ENCODE measurements at places on chromosomes 11 and 22.

GRCh38 chr22:39958009-39958711, 2.0 kb upstream of the TMA7B start:
- no peak for DNase-seq

GRCh38 chr11:17606233-17607082, 59.4 kb downstream of the OTOG start:
- no peak for DNase-seq

DNA sequence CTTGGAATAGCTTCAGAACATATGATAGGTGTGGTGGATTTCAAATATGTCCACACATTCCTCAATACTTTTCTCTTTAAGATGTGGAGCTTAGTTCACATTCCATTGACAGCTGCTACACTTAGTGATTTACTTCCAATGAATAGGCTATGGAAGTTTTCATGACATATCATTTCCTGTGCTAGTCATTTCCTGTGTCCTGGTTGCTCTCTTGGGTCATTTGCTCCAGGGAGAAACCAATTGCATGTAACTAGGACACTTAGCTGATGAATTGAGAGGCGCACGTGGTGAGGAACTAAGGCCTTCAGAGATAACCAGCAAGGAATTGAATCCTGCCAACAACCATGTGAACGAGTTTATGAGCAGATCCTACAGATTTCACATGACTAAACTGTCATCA, 120.9 kb downstream of the SLC17A6 start:
- peak; percentile 94 for DNase-seq

DNA sequence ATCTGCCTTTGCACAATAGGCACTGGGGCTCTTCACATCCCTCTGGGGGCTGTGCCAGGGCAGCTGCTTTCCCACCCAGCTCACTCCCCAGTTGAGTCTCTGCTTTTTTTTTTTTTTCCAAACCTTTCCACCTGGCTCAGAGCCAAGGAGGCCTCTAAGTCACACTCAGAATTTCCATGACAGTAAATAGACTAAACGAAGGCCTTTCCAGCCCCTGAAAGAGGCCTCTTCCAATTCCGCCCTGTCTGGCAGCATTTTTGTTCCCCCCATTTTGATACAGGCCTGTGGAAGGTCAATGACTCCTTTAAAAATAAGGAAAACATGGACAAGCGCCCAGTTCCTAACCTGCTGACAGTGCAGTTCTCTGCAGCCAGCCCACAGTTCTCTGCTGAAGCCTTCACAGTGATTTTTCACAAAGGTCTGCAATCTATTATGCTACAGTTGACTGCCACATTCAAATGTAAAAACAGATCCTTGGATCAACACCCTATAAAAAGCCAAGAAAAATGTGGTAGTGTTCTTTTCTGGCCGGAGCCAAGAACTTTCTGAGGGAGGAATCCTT, 107.5 kb upstream of the SESN3 start:
- peak; percentile 89 for DNase-seq

DNA sequence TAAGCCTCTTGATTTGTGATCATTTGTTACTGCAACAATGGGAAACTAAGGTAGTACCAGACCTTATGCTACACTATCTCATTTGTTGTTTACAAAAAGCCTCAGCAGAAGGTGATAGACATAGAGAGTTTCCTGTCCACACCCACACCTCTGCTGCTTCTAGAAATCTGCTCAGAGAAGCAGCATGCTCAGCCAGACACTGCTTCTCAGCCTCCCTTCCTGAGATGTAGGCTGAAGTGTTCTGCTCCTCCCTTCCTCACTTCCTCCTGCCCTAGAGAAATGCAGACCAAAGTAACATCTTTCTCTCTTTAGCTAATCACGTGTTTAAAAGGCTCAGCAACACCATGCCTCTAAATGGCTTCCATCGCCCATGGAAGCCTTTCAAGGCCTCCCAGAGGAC, 88.4 kb downstream of the SLC1A2 start:
- no peak for DNase-seq

GRCh38 chr11:18490319-18490718, 34.7 kb downstream of the LDHAL6A start:
- no peak for DNase-seq

DNA sequence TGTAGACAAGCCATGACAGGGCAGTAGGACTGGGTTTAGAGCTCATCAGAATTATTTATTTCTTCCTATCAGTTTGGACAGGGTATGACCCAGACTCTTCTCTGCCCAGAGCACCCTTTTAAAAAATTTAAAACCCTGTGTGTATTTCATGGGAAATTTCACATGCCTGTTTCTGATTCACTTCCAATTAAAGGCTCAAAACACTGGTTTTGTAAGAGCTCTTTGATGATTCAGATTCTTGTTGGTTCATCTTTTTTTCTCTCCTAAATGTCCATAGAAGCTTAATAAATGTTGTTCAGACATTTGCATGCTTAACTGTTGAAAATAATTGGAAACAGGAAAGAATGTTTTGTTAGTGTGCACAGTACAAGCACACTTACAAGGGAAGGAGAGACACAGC, 13.8 kb downstream of the FLI1 start:
- peak; percentile 74 for DNase-seq

GRCh38 chr11:64687643-64688533, 35.1 kb downstream of the NRXN2 start:
- DNase-seq, result no peak
